ENCODE measurements at places on chromosomes 12 and 14.

GRCh38 chr12:95231190-95231589 is 13.6 kb downstream of the VEZT start:
- DNase-seq = no peak

- DNase-seq = no peak
Measured at GRCh38 chr12:87311206-87311605, 718.0 kb downstream of the C12orf50 start.

- no peak for DNase-seq
Measured at GRCh38 chr12:122610207-122610606, 83.2 kb downstream of the KNTC1 start.

- DNase-seq = no peak
Measured at GRCh38 chr12:94025756-94026155, 122.6 kb upstream of the PLXNC1 start.

DNA sequence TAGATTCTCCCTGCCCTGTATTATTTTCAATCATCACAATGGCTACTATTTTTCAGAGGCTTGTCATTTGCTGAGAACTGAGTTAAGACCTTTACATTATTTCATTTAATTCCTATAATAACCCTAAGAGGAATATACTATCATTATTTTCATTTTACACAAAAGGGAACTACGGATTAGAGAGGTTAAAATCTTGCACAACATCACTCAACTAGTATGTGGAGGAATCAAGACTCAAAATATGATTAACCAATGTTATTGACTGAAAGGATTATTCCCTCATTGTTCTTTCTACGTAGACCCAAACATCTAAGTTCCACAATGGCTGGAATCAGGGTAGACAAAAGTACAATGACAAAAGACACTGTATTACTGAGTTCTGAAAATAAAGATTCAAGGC is 45.0 kb downstream of the GPR65 start:
- DNase-seq = no peak

DNA sequence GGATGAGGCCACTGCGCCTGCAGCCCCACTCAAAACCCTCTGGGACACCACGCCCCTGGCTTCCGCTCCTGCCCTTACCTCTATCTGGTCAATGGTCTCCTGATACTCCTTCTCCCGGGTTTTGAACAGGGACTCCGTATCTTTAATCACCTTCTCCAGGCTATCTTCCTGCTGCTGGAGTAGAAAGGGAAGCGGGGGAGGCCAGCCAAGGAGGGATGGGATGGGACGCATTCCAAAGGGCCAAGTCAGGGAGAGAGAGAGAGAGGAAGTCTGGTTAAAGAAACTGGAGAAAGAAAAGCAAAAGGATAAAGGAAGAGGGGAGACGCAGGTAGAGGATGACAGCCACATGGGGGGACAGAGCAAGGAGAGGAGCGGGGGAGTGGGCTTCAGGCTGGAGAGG is 7.9 kb downstream of the IFFO1 start:
- DNase-seq = no peak

GRCh38 chr14:102955636-102956408 is 33.4 kb downstream of the AMN start:
- no peak for DNase-seq

- DNase-seq = no peak
Measured at GRCh38 chr14:89973234-89973823, 17.6 kb downstream of the TDP1 start.

GRCh38 chr12:78952552-78952929 is 88.0 kb downstream of the SYT1 start:
- no peak for DNase-seq

DNA sequence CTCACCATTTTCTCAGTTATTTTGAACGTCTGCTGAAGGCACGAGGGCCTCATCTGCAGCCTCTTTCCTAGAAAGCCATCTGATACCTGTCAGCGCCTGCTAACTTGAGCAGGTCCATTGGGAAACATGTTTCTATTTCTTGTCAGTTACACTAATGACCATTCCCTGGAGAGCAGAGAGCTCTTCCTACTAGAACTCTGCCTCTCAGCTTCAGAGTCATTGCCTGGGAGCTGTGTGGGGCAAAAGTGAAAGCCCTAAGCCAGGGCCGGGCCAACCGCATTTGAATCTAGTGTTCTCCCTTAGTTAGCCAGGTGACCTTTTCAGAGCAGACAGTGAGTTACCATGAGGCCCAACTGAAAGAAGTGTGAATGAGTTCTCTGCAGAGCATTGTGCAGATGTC is 135.8 kb downstream of the EML1 start:
- no peak for DNase-seq

DNA sequence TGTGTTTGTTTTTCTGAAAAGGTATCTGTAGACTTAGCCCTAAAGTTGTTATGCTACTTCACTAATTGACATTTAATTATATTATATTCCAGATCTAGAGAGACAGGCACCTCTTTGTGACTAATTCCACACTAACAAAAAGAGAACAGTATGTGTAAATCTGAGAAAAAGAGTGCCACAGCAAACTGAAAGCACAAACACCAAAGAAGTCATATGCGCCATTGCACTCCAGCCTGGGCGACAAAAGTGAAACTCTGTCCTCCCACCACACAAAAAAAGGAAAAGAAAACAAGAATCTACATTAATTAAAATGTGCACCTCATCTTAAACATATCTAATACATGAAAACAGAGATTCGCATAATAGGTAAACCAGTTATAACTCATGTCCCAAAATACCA is 4.4 kb upstream of the CSRNP2 start:
- no peak for DNase-seq

- DNase-seq = no peak
Measured at GRCh38 chr14:105139212-105139825, 29.3 kb downstream of the JAG2 start.

DNA sequence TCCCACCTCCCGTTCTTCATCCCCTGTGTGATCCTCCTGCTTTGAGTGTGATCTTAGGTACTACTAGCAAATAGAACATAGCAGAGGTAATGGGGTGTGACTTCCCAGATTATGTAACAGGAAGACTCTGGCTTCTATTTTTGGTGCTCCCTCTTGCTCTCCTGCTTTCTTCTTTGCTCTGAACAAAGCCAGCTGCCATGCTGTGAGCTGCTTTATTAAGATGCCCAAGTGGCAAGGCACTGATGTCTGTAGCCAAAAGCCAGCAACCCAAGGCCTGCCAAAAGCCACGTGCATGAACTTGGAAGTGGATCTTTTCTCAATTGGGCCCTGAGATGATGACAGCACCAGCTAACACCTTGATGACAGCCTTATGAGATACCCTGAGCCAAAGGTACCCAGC is 5.8 kb upstream of the MFAP5 start:
- no peak for DNase-seq

DNA sequence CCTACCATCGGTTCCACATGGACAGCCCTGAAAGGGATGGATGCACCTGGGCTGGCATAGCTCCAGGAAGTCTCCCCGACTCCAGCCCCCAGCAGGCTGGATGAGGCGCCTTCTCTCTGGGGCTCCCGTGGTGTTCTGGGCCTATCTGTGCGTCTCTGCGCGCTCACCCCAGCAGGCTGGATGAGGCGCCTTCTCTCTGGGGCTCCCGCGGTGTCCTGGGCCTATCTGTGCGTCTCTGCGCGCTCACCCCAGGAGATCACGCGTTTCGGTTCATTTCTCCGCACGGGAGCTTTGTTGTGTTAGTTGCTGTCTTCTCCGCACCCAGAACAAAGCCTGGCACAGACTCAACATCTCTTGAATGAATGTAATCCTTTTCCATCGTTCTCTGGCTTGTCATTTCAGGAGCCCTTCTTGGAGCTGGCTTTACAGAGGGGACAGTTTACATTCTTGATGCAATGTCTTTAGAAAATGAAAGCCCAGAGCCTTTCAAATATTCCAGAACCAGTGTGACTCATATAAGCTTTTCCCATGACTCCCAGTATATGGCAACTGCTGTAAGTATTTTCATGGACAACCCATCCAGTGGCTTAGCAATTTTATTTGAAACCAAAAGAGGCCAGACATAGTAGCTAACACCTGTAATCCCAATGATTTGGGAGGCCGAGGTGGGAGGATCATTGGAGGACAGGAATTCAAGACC is 40.3 kb downstream of the CFAP251 start:
- no peak for DNase-seq

- no peak for DNase-seq
Measured at GRCh38 chr12:107684029-107684795, 1.4 kb upstream of the PWP1 start.

DNA sequence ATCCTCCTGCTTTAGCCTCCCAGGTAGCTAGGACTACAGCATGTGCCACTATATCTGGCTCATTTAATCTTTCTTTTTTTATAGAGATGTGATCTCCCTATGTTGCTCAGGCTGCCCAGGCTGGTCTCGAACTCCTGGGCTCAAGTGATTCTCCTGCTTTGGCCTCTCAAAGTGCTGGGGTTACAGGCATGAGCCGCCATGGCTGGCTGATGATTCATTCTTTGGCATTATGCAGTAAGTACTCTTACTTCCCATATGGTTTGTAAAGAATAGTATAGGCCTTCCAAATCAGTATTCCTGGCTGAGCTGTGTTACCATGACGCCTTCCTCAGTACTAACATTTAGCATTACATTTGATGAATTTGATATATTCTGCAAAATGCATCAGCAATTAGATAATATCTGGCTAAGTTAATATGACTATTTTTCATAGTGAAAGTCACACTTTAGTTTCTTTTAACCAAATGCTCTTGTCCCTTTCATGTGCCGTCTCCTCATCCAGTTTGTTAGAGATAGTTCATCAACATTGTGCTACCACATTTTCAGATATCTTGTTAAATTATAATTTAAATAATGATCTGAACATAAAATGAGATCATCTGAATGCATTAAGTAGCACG is 3.2 kb upstream of the MIA2 start:
- no peak for DNase-seq

GRCh38 chr12:106960443-106960842 is 4.7 kb downstream of the TMEM263 start:
- DNase-seq = no peak

GRCh38 chr14:75126121-75126544 is 715 bp downstream of the NEK9 start:
- no peak for DNase-seq

GRCh38 chr14:41289025-41289424 is 317.7 kb upstream of the LRFN5 start:
- no peak for DNase-seq

DNA sequence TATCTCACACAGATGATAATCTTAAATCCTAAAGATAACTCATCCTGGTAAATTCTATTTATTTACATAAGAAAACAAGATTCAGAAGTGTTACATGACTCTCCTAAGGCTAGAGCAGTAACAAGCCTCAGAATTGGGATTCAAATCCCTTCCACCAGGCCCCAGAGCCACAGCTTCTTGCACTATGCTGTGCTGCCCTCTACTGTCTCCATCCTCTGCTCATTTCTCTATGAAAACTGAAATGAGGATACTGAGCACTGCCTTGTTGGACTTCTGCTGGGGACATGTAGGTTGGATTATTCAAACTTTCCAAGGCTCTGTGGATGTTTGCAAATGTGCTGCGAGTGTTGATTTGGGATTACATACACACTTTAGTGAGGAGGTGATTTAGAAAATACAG is 23.5 kb upstream of the C12orf50 start:
- no peak for DNase-seq

DNA sequence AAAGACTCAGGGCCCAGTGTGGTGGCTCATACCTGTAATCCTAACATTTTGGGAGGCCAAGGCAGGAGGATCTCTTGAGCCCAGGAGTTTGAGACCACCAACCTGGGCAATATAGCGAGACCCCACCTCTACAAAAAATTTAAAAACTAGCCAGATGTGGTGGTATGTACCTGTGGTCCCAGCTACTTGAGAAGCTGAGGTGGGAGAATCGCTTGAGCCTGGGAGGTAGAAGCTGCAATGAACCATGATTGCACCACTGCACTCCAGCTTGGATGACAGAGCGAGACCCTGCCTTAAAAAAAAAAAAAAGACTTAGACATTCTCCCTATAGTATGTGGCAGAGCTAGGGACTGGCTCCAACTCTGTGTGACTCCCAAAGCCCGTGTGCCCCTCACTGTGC is 2.9 kb downstream of the UBE3B start:
- no peak for DNase-seq

GRCh38 chr12:131896811-131897270 is 2.4 kb downstream of the ULK1 start:
- no peak for DNase-seq

GRCh38 chr12:80857311-80857710 is 80.4 kb downstream of the LIN7A start:
- DNase-seq = no peak

DNA sequence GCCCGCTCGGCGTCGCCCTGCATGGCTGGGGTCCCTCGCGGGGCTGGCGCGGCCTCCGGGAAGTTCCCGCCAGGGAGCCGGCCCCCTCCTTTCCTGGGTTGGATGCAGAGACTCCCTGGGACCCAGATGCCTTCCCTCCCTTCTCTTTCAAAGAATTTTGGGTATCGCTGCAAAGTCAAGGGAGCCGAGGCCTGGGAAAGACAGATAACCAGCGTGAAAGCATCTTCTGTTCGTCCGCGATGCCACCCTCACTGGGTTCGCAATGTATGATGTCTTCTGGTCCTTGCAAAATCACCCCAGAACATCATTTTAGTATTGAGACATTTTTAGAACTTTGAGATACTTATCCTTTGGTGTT is 451 bp downstream of the IRAK3 start:
- DNase-seq = no peak

DNA sequence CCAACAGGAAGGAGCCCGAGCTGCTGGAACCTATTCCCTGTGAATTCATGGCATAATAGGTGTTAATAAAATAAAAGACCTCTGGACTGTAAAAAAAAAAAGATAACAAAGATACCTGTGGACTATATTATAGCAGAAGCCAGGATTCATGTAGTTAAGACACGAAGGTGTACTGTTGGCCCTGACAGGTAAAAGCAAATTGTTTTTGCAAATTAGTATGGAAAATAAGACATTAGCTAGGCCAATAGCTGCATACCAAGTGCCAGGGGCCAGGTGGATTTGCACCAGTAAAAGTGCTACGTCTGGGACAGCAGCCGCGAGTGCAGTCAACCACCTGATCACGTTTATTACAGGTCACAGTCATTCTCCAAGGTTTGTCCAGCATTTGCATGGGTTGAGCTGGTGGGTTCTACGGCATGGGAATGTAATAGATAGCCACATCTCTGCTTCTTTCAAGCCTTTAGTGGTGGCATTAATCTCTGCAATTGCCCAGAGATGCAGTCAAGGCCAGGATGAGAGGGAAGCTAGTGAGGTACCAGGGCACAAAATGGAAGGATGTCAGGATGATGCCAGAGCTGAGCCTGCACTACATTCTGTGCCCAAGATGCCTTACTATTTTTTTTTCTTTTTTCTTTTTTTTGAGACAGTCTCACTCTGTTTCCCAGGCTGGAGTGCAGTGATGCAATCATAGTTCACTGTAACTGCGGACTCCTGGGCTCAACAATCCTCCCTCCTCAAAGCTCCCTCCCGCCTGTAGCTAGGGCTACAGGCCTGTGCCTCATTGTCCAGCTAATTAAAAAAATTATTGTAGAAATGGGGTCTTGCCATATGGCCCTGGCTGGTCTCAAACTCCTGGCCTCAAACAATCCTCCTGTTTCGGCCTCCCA is 26.3 kb downstream of the TNFAIP2 start:
- no peak for DNase-seq
